ENCODE measurements at places on chromosomes 3 and 15.

DNA sequence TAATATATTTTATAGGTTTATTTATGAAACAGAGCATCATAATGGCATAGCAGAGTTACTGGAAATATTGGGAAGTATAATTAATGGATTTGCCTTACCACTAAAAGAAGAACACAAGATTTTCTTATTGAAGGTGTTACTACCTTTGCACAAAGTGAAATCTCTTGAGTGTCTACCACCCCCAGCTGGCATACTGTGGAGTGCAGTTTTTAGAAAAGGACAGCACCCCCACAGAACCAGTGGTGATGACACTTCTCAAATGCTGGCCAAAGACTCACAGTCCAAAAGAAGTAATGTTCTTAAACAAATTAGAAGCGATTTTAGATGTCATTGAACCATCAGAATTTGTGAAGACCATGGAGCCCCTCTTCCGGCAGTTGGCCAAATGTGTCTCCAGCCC, 58.1 kb downstream of the DNAH1 start:
- no peak for DNase-seq

- no peak for DNase-seq
Measured at GRCh38 chr3:72033666-72034428, 248.9 kb upstream of the PROK2 start.

DNA sequence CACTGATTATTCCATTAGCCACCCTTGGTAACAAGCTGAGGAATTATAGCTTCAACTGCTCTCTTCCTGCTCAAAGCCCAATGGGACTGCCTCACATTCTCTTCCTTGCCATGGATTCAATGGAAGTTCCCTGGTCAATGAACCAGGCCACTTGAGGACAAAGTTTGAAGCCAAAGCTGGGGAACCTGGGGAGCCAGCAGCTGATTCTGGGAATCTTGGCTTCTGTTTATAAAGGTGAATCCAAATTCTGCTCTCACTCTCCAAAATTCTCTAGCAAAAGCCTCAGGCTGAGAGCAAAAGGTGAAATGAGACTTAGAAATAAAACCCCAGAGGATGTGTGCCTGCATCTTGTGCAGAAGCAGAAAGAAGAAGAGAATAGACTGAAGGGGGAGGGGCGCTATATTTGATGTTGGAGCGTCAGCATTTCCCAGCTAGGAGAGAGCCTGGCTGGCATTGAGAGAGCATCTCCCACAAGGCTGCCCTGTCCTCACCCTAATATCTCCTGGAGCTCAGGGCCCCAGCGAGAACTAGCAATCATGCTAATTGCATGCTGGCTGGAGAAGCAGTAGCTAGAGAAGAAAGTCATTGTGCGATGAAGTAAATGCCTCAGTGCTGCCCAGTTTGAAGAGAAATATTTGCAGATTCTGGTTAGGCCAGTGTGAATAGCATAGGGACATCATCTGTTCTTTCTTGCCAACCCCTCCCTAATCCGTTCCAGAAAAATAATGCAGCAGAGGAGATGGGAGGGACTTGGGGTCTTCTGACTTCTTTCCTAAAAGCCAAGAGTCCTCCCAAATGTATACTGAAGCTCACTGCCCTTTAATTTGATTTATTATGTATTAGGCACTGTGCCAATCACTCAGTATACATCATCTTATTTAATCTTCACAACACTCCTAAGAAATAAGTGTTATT, 34.9 kb upstream of the GAP43 start:
- DNase-seq: no peak

GRCh38 chr15:70351941-70352774, 254.4 kb upstream of the TLE3 start:
- DNase-seq: no peak

DNA sequence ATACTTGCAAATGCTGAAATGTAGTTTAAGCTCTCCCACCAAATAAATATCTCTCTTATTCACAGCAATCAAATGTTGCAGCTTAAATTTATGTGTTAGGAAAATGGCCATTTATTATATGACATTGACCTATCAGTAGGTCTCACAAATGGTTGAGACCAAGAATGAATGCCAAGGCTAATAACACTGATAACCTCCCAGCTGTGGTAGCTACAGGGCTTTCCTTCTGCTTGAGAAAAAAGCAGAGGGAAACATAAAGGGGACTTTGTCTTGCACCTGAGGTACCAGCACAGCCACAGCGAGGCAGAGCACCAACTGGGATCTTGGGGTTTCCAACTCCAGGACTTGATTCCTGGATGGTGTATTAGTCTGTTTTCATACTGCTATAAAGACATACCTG, 73.1 kb upstream of the TTC14 start:
- DNase-seq: no peak

- DNase-seq: no peak
Measured at GRCh38 chr3:152444029-152444641, 175.4 kb downstream of the MBNL1 start.

DNA sequence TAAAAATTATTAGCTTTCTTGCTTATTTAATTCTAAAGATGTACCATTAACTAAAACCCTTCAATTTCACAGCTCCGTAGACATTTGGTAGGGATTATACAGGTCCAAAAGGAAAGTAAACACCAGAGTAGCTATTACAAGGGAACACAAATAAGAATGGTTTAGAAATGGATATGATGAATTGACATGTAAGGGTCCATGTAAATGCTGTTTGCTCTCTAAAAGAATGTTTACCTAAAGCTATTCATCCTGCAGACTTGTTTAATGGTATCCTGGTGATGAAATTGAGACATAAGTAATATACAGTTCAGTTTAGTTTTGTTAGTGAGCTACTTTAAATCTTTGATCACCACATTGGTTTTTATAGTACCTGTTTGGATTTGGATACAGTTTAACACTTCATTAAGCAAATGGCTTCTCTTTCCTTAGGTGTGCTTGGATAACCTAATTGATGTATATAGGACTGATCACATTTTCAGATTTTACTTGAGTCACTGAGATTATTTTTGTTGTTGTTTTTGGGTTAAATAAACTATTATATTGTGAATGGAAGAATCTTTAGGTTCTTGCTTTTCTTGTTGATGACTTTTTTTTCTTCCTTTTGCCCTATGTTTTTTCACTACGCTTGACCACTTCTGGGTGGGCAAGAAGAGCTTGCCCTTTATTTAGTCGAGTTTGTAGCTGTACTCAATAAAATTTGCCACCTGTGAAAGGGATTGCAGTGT, 115.4 kb downstream of the TCF12 start:
- no peak for DNase-seq

- no peak for DNase-seq
Measured at GRCh38 chr3:13217736-13218540, 144.7 kb upstream of the IQSEC1 start.

DNA sequence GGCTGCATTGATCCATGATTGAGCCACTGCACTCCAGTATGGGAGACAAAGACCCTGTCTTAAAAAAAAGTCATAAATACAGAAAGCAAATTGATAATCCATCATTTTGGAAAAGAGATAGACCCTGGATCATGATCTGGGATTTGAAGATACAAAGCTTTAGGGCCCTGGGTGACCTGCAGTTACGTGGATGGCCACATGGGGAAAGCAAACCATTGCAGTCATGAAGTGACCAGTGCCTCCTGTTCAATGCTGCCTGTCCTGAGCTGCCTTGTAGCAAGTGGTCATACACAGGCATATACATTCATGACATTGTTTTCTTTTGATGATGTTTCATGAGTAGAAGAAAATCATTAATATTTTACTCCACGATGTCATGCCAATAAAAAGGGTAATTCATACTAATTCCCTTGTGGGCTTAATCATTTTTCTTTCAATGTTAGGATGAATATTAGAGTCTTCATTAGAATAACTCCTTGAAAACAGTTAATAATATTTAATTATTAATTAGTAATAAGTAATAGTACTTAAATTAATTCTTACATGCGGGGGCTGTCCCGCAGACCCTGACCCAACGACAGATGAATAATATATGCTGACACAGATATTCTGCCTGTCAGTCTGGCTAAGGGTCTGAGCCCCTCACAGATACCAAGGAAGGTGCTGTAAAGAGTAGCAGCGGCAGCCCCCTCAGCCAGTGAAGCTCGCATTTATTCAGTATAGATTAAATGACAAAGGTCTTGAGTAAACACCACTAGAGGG, 109.0 kb upstream of the UNC13C start:
- DNase-seq: no peak

- no peak for DNase-seq
Measured at GRCh38 chr3:13839726-13840340, 40.0 kb downstream of the WNT7A start.

- peak; percentile 7 for DNase-seq
Measured at GRCh38 chr3:57556459-57557084, 498 bp downstream of the PDE12 start.

- DNase-seq: no peak
Measured at GRCh38 chr15:95684693-95685115, 645.8 kb upstream of the NR2F2 start.

DNA sequence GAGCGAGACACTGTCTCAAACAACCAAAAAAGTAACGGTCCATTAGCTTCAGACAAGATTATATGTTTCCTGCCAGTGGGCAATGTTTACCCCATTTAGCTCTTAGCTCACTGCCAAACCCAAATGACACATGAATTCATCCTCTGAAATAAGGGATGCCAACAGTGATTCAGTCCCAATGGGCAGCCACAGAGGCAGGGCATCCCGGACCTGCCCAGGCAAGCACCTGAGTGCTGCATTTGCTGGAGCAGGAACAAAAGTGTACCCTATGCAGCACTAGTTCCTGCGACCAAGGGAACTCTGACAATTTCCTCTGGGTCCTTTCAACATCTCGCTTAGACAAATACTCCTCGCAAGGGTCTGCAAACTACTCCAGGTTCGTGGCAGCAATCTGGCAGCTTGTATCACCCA, 8.0 kb downstream of the IP6K2 start:
- no peak for DNase-seq

DNA sequence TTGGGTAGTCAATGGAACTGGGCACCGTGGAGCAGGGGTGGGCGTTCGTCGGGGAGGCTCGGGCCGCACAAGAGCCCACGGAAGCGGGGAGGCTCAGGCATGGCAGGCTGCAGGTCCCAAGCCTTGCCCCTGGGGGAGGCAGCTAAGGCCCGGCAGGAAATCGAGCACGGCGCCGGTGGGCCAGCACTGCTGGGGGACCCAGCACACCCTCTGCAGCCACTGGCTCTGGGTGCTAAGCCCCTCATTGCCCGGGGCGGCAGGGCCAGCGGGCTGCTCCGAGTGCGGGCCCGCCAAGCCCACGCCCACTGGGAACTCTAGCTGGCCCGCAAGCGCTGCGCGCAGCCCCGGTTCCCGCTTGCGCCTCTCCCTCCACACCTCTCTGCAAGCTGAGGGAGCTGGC, 21.5 kb upstream of the C2CD4B start:
- DNase-seq: no peak

DNA sequence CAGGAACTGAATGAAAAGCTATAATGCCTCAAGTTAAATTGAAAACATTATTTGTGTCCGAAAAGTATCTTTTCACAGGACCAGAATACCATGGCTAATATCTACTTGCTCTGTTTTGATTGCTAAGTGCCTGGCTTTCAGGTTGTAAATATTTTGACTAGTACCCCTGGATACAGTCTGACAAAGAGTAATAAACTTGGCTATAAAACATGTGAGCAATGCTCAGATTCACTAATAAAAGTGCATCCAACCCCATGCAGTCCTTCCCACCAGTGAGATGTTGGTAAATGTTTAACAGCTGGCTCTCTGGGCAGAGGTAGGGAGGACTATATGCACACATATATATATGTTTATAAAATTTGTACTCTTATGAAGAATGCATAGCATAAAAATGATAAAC, 281.8 kb upstream of the TGFBR2 start:
- DNase-seq: no peak

- DNase-seq: no peak
Measured at GRCh38 chr3:103210583-103210982, 775.8 kb downstream of the ZPLD1 start.

DNA sequence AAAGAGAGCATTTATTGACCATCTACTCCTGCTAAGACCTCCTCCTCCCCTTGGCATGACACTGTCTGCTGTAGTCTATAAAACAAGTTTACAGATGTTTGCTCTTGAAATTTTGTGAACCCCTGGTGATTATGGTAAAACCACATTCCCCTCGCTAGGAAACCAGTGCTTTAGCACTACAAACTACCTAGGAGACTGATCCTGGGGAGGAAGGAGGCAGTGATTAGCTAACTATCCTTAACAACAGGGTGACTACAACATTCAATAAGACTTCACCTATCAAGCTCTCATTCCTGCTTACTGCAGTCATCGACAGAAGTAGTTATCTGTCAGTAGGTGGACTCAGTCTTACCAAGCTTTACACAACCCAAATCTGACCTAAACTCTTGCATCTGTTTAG, 371.3 kb downstream of the TUSC7 start:
- DNase-seq: no peak

DNA sequence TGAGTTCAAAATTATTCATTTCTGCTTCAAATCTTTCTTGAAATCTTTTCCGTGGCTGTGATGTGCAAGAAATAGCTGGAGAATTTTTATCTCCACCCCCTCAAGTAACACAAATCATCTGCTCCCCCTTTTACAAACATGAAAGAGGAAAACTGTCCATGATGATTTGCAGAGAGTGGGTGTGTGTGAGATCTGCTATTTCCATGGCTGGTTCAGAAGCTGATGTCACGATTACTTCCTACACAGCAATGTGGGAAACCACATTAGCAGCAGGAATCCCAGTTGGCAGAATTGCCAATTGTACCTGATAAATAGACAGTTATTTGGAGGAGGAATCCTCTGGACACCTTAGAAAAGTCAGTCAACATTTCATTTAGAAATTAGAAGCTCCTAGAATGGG, 75.2 kb upstream of the GRM7 start:
- DNase-seq: no peak

- DNase-seq: no peak
Measured at GRCh38 chr3:161070252-161070930, 34.8 kb downstream of the B3GALNT1 start.

DNA sequence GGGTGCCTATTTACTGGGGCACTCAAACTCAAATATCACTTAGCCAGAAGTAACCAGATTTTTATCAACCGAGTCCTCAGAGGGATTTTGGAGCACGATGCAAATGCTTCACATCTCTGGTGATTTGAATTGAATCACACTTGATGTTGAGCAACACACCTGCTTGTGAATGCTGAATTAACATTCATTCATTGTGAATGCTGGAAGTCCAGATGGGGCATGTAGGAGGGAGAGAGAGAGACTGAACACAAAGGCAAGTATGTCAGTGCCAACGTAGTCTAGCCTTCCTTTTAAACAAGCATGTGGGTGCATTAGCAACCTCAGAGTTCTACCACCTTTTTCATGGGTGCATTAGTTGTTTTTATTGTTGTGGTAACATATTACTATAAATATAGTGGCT, 156.2 kb downstream of the ADAMTSL3 start:
- no peak for DNase-seq

DNA sequence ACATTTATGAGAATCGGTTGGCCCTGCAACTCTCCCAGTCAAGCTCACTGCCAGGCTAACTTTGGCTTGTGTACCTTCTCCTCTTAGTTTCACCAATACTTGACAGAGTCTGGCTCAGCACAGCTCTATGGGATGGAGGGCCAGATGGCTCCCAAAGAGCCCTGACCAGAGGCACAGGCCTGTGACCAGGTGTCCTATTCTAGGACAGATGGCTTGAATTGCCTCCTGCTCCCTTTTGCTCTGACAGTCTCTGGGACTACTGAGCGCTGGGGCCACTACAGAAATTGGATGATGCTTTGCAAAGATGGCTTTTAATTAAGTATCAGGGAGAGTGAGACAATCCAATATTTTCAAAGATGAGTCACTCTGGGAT, 10.3 kb upstream of the ARID3B start:
- no peak for DNase-seq

- DNase-seq: no peak
Measured at GRCh38 chr15:85615930-85616329, 178.8 kb downstream of the KLHL25 start.

GRCh38 chr3:49650177-49650576, 24.0 kb upstream of the APEH start:
- DNase-seq: no peak

Measured in activated T-helper 1 cell treated with Interleukin-2 at 50 U/mL for 16 hours (primary cell).